ENCODE measurements at places on chromosomes 1 and 21.

DNA sequence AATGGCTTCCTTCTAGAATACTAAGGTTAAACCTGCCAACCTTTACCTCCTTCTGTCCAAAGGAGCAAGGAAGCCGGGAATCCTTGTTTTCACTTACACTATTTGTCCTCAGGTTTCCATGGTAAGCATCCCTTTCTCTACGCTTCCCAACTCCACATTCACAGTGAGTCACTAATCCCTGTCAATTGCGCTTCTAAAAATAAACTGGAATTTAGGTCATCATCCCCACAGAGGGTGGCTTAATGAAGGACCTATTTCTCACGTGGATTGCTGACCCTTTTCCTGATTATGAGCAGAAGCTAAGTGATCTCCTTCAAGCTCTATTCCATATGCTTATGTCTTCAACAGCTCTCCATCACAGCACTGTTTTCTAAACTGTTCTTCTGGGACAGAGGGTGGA, 39.9 kb upstream of the ABCA4 start:
- peak; percentile 87 for DNase-seq

GRCh38 chr1:62082456-62083363, 111.9 kb upstream of the L1TD1 start:
- DNase-seq: peak; percentile 58

DNA sequence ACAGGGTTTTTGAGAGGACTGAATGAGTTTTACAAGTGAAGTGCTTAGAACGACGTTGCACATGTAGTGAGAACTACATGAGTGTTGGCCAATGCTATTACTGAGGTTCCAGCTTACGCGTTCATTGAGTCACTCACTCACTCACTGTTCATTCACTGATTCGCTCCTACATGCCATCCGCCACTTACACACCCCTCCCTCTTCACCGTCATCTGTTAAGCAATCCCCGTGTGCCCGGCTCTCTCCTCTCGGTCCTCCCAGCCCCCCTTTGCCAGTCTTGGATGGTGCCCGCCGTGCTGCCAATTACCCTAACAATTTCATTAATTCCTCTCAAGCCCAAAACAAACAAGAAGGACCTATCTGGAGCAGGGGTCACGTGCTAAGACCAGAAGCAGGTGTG, 27.3 kb upstream of the EPHA2 start:
- DNase-seq: peak; percentile 45

GRCh38 chr1:215095524-215095923, 13.0 kb downstream of the KCNK2 start:
- DNase-seq: no peak

DNA sequence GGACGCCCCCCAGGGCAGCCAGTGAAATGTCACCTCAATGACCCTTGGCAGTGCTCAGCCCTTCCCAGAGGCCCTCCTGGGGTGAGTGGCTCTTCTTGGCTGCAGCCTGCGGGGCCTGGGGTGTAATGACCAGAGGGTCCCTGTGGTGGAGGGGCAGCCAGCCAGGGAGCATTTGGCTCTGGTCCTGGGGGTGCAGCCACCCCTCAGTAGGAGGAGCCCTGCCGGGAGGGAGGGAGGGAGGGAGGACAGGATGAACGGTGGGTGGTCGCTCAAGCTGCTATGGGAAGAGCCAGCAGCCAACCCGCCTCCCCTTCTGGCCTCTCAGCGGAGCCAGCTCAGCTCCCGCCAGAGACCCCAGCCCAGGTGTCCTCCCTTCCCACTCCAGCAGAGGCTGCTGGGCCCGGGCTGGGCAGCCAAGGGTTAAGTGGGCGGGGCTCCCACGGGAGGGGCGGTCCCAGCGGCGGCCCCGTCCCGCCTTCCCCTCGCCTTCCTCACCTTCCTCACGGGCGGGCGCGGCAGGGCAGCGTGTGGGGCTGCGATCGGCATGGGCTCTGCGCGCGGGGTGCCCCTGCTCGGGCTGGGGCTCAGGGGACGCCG, 9.0 kb upstream of the PLCH2 start:
- no peak for DNase-seq

- DNase-seq: peak; percentile 54
These were observed 60.8 kb upstream of the PGD start for GRCh38 chr1:10338047-10338446.

DNA sequence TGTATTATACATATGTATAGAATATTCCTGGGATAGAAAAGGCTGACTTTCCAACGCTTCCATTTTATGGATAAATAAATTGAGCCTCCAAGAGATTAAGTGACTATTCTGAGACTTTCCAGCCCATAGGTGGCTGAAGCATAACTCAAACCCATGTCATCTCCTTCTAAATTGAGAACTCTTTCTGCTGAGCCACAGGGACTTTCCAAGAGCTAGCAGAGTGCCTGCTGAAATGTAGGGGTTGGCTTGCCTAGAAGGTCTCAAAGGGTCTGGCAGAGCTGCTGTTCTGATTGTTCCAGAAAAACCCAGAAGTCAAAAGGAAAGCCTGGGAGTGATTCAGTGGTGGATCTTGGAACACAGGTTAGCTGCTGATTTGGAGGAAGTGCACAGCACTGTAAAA, 146.4 kb upstream of the BEND5 start:
- DNase-seq: no peak

DNA sequence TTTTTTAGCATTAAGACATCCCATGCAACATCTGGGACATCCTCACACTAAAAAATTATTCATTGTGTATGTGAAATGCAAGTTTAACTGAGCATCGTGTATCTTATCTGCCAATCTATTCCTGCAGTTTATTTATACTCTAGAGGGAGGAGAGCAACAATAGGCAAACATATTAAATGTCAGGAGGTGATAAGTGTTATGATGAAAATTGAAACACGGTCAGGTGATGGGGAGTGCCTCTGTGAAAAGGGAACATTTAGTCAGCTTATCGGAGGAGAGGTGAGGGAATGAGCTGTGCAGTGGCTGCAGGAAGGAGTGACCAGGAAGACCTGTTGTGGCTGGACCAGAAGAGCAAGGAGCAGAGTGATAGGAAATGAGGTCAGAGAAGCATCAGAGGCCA, 775 bp upstream of the EFCAB14 start:
- no peak for DNase-seq

- DNase-seq: peak; percentile 23
These were observed 43.6 kb upstream of the CCDC190 start for GRCh38 chr1:162904579-162904978.

DNA sequence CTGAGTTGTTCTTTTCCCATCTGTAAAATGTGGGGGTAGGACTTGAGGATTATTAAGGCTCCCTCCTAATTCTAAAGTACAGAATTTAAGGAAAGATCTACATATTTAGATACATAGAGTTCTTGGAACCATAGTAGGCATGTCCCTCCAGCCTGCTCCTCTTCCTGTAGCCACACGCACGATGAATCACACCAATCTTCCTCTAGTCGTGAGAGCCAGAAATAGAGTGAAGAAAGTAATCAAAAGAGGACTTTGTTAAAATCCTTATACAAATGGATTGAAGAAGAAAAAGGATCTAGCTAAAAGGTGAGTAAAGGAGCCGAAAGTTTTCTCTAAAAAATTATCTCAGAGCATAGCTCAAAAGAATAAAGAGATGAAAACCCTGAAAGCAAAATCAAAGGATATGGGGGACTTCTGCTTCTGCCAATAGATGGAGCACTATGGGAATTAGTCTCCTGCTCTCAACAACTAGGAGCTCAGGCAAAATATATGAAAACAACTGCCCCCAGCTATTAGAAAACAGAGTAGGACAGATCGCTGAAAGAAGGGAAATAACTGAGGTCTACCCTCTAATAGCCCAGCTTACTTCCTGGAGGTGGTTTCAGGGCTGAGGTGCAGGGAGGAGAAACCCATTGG, 8.5 kb downstream of the C1orf141 start:
- peak; percentile 36 for DNase-seq

- DNase-seq: no peak
These were observed 14.6 kb downstream of the HENMT1 start for GRCh38 chr1:108646265-108646647.

- DNase-seq: no peak
These were observed 2.0 kb upstream of the UTP25 start for GRCh38 chr1:209825591-209826434.

GRCh38 chr1:47699492-47700235, 261.8 kb downstream of the FOXD2 start:
- DNase-seq: no peak

- DNase-seq: peak; percentile 50
These were observed 39.4 kb upstream of the CD55 start for GRCh38 chr1:207282058-207282457.

DNA sequence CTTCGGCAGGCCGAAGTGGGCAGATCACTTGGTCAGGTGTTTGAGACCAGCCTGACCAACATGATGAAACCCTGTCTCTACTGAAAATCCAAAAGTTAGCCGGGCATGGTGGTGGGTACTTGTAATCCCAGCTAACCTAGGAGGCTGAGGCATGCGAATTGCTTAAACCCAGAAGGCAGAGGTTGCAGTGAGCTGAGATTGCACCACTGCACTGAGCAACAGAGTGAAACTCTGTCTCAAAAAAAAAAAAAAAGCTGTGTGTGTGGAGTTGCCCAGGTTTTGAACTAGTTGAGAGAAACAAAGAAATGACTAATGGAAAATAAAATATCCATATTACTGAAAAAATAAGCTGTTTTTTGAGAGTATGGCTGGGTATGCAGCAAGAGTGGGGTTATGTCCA, 100.2 kb downstream of the GTF2B start:
- no peak for DNase-seq

DNA sequence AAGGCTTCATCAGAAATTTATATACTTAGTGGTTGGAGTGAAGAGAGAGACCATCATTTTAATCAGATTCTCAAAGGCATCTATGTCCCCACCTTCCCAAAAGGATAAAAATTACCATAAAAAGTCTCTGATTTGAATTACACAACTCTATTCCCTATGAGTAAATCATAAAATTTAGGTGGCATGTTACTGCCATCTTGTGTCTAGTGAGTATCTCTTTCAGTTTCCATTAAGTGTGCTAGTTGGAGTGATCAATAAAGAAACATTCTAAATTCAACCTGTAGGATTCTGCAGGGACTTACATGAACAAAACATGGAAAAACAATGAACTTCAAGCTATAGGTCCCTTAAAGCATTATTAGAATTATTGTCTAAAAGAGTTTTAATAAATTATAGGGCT, 655.4 kb downstream of the LTN1 start:
- peak; percentile 73 for DNase-seq

GRCh38 chr1:247243524-247244137, 12.2 kb upstream of the VN1R5 start:
- no peak for DNase-seq

GRCh38 chr1:225626698-225627097, 26.2 kb downstream of the ENAH start:
- DNase-seq: peak; percentile 40

GRCh38 chr1:225670356-225670755, 17.4 kb upstream of the ENAH start:
- no peak for DNase-seq

- no peak for DNase-seq
These were observed 9.3 kb downstream of the SLC35A3 start for GRCh38 chr1:99979091-99979490.

GRCh38 chr1:38586993-38587646, 272.5 kb downstream of the RRAGC start:
- peak; percentile 29 for DNase-seq
